ENCODE measurements at places on chromosomes 11 and 22. TPM values are rescaled to one million over a fixed set of nuclear protein-coding genes. Genes with fewer than 3 reads are reported as not detected.

The CRACR2B gene
- 3.9 TPM for total RNA-seq

DNA sequence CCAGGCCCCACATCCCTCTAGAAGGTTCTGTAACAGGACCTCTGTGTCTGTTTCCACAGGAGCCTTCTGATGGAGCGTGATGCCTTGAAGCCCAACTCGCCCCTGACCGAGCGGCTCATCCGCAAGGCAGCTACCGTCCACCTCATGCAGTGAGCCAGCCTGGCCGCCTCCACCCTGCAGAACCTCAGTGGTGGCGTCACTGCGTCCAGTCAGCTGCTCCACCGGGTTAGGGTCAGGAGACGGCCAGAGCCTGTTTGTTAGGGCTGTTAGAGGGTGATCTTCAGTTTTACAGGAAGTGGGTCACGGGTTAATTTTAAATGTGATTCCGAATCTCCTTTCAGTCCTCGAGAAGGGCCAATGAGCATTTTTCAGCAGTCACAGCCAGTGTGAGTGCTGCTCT, 3.9 kb upstream of the GTSE1 start:
- no peak for DNase-seq

DNA sequence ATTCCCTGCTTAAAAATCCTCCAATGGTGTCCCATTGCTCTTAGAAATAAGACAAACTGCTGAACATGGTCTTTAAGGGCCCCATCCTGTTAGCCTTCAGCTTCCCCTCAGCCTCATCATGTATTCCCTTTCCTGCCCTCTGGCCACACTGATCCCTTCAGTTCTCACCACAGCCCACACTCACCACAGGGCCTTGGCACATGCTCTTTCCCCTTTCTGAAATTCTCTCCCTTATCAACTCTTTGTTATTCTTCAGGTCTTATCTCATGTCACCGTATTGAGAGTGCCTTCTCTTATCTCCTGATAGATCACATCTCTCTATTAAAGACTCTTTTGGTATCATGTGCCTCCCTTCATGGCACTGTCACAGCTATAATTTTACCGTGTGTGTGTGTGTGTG, 167.8 kb upstream of the MPPED2 start:
- DNase-seq = no peak

GRCh38 chr11:57276169-57276970, 39.3 kb upstream of the APLNR start:
- DNase-seq = no peak

GRCh38 chr11:72190631-72191071, 1.3 kb upstream of the FOLR1 start:
- DNase-seq = no peak

Data from osteocyte (in vitro differentiated cells).